ENCODE measurements at places on chromosomes 1 and 21.

DNA sequence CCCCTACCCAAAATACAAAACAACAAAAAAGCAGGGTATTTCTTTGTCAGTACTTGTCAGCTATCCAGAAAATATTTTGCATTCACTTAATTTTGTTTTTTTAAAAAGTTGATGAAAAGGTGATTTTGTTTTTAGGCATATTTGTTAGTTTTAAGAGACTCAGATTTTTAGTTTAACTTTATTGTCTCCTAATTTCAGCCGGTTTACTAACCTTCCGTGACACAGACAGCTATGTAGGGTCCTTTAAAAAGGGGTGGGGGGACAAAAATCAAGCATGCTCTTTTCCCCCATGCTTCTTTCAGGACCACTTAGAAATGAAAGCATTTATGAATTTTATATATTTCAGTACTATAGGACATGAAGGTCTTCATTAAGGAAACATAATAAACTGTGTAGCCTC lies 1.6 kb downstream of the PBX1 start:
- no peak for DNase-seq

DNA sequence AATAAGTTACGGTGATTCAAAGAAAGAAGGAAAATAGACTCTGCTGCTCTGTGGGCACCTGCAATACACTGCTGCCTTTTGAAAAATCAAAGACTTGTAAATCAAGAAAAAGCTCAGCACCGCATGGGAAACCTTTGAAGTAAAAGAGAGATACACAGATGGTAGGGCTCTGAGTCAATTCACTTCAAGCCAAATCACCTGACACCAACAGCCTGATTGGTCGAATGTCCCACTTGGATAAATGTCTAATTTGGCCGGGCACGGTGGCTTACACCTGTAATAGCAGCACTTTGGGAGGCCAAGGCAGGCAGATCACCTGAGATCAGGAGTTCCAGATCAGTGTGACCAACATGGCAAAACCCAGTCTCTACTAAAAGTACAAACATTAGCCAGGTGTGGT lies 19.2 kb upstream of the RCAN3 start:
- no peak for DNase-seq

DNA sequence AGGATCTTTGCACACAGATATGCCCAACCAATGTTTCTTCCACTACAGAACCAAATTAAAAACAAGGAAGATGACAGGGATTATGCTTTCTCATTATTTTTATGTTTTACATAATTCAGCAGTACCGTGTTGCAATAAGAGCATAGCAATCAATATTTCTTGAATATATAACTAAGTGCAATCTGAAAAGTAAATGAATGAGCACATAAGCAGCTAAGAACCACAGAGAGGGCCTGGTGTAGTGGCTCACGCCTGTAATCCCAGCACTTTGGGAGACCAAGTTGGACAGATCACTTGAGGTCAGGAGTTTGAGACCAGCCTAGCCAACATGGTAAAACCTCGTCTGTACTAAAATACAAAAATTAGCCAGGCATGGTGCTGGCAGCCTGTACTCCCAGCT lies 423.7 kb downstream of the MRPL39 start:
- DNase-seq = no peak

DNA sequence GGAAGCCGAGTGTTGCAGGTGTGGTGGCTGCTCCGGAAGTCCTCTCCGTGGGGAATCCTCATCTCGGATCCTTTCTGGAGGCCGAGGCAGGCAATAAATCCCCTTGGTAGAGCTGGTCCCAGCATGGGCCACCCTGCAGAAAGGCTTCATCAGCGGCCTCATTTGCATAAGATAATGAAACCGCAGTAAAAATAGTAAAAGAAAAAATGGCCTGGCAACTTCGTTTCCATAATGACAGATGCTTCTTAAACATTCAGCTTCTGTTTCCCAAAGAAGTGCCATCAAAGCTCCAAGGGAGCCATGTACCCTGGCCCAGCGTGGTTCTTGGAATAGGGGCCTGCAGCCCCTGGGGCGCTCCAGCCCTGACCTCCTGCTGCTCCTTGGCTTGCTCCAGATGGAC lies 244.1 kb downstream of the GRIK3 start:
- no peak for DNase-seq

DNA sequence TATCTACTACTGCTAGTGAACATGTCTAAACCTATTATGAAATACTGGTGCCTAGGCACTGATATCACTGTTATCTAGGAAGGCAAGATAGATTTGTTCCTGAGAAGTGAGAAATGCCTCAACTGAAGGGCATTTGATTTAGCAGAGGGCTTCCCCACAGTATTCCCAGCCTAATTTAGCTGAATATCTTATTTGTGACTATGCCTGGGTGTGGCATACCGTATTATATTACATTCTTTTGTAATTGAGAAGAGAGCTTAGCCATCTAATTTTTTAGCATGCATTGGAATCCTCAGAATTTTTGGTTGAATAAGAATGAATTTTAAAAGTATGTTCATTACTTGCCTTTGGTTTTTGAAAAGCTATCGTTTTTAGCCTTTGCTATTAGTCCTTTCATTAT lies 99.1 kb downstream of the ZP4 start:
- DNase-seq = no peak

- no peak for DNase-seq
Measured at GRCh38 chr1:176656257-176656995, 193.5 kb downstream of the PAPPA2 start.

DNA sequence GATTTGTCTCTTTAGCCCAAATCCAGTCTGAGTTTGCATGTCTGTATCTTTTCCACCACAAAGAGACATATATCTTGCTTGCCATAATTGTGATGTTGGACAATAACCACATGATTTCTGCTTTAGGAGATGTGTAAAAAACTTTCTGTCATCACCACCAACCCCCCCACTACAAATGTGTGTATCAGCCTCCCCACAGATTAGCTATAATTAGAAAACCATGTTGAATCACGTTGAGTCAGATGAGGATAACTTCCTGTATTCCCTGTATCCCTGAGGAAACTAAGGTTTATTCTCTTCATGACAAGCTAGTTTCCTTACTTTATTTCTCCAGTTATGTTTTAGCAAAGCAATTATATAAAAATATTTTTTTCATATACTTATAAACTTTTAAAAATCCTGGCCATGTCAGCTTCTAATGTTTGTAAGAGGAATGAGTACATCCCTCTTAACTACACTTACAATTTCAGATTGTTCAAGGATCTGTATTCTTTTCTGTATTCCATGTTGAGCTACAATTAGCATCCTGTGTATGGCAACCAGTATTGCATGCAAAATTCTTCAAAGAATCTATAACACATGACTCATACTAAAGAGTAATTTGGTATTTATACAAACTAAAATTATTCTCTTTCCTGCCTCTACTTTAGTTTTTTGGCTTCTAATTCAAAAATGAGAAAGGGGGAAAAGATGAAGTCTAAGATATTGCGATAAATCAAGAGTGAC lies 143.0 kb downstream of the FMN2 start:
- DNase-seq = no peak

GRCh38 chr1:116434849-116435248 lies 61.8 kb downstream of the ATP1A1 start:
- DNase-seq = no peak

GRCh38 chr1:174219606-174220370 lies 60.5 kb downstream of the RABGAP1L start:
- DNase-seq = no peak

- DNase-seq = no peak
Measured at GRCh38 chr1:51280321-51280978, 44.4 kb downstream of the RNF11 start.

DNA sequence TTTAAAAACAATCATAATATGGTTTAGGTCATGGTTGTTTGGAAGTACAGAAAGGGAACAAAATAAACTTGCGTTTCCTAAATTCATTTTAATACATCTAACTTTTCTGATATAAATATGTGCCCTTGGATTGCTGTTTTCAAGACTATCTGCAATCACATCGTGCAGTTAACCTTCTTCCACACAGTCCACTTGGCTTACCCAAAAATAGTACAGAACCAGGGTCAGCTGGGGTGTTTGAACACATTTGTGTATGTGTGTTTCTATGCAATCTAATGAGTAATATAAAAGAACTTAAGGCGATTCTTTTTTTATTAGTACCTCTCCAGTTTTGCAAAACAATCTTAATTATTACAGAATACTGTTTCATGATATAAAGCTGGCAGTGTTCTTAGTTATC lies 19.9 kb downstream of the SAMSN1 start:
- DNase-seq = no peak

GRCh38 chr1:5845376-5845775 lies 146.8 kb downstream of the NPHP4 start:
- no peak for DNase-seq

GRCh38 chr1:220734571-220735326 lies 13.4 kb upstream of the MTARC2 start:
- no peak for DNase-seq

- DNase-seq = no peak
Measured at GRCh38 chr1:220323717-220324116, 51.5 kb upstream of the RAB3GAP2 start.

- DNase-seq = no peak
Measured at GRCh38 chr1:157140063-157140588, 1.9 kb upstream of the ETV3 start.

DNA sequence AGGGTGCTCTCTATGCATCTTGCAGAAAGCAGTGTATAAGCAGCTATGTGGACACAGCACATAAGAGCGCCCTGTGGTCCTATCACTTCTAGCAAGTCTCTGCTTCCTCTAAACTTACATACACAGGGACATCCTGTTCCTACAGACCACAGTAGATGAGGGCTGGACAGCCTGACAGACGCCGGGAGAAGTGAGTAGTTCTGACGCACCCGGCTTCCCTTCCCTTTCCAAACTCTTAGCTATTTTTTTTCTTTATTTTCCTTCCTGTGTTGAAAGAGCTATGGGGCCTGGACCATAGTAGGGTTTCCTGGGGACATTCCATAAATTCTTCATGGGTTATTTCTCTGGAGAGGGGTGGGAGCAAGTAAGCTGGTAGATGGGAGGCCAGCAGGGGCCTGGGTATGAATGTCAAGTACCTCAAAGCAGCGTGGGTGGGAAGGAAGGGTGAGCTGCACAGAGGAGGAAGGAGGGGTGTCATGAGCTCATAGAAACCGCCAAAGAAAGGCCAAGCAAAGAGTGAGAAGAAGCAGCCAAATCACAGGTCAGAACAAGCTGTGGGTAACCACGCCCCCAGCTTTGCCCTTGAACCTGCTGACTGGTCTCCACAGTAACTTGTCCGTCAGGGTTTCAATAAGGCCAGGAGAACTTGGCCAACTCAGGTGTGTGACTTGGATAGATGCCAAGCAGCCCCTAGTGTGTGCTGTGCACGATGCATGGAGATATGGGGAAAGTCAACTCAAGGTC lies 36.6 kb downstream of the PLXNA2 start:
- no peak for DNase-seq

- no peak for DNase-seq
Measured at GRCh38 chr1:45423906-45424678, 66.9 kb downstream of the TESK2 start.

DNA sequence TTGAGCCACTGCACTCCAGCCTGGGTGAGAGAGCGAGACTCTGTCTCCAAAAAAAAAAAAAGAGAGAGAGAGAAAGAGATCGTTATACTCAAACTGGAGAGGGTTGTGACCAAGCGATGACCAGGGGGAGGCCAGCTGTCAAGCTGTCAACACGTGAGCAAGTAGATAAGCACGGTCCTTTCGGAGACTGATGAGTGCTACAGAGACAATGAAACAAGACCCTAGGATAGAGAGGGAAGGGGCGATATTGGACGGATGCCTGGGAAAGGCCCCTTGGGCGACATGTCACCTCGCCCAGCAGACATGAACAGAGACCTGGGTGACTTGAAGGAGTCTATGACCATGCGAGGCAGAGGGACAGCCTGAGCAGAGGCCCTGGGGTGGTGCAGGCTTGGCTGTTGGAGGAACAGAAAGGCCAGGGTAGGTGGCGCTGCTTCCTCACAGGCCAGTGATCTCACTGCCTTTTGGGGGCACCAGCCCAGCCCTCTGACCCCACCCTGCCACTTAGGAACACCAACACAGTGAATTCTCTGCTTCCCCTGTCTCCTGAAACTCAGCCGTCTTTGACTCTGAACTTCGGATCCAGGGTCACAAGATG lies 100.8 kb upstream of the IFFO2 start:
- no peak for DNase-seq

DNA sequence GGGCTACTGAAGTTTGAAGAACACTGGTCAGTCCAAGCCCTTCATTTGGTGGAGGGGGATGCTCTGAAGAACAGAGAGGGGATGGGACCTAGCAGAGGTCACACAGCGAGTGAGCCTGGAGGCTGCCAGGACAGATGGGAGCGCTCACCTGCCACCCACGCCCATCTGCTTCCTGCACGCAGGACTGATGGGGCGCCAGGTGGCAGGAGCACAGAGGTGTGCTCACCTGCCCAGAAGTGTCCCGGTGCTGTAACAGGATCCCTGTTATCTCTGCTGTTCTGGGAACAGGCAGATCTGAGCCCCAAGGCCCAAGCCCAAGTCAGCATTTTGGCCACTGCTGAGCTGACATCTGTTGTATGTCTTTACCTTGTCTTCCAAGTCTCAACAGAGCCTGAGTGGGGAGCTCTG lies 40.5 kb downstream of the EPHB2 start:
- DNase-seq = no peak

DNA sequence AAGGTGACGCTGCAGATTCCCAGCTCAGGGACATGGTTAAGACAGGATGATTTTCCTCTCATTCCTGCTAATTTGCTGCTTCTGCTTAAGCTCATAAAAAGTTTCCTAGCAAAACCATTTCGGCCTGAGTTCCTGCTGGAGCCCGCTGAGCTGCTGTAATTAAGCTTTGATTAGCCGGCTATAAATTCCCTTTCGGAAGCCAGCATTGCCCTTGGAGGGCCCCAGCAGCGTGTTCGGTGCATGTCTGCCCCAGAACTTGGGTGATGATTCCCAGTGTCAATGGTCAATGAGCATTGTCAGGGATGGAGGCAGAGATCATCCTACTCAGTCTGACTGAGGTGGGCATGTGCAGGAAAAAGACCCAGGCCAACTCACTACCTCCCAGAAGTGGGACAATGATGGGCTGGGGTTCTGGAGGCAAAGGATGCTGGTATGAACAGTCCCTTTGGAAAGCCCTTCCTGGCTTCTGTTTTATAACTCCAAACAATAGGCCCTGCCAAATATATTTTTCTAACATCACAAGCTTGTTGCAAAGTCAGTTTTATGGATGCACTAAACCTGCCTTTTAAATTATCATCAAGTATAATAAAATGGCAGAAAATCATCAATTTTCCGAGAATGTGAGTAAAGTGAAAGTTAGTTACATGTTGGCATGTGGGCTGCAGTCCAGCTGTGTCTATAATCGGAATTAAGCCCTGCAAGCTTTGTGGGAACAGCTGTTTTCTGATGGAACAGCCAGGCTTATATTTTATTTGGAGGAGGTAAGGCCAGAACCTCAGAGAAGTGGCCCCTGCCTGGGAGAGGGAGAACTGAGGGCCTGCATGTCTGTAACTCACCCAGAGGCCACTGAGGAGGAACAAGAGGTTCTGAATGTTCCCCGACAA lies 257.1 kb downstream of the GRIK3 start:
- DNase-seq = peak; percentile 30

DNA sequence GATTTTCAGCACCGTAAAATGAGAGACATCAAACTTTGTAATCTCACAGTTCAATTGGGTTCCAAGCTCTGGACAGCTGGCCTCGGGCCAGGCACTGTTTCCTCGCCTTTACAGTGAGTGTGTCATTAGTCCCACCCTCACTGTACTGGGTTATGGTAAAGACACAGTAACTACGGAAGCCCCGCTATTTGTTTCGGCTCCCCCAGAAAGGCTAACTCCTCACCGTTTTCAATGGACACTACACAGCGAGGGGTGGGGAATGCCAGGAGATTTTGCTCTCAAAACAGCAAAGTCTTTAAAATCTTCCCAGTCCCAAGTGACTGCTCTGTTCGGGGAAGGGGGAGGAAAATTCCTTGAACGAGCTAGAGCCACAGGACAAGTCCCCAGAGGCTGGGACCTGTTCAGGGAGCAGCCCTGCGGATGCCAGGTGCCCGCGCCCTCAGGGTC lies 757 bp upstream of the SPSB1 start:
- DNase-seq = no peak

Measured in right renal cortex interstitium (tissue), 3 donors.